ENCODE measurements at places on chromosomes 1 and 21.

DNA sequence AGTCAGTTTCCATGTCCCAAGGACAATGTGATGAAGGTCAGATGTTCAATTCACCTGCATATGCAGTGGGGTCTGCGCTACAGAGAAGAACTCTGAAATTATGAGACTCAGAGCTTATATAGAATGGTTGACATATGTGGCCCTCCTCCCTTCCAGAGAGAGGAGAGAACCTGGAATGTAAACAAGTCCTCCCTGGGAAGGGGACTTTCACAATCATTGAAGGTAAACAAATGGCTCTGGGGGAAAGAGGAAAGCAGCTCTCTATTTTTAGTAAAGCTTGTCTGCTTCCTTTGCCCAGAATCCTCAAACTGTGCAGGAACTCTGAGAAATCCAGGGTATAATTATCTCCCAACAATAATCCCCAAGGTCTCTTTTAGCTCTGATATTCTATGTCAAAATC, 9.8 kb downstream of the OVGP1 start:
- DNase-seq: no peak

DNA sequence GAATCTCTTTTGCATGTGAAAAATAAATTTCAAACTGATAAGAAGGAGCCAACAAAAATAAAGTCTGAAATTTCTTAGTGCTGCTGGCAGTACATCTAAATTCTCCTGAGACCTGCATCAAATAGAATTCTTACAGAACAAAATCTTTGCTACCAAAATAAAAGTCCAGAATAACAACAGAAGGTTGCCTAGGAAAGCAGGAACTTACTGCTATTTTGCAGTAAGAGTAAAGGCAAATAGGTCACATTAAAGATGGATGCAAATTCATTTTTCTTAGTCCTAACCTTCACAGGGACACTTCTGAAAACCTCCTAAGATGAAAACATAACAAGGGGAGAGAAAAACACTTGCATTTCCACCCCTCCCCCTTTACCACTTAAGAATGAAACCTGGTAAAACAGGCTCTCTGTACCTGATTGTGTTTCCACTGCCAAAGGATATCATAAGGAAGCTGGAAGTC, 59.0 kb downstream of the RUSC1 start:
- DNase-seq: peak; percentile 94

DNA sequence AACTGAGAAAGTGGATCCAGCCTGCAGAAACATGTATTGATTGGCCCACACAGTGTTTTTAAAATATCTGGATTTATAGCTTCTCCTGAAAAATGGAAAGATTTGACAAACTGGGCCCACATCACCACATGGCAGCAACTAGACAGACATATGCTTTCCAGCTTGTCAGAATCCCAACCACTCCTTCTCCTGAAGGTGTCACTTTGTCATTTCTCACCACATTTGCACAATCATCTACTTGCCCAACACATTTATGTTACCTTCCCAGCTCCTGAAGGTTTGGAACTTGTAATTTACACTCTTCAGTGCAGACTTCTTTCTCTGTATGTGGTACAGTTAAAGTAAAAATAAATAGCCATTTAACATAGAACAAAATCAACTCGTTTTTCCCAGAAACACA, 126.1 kb upstream of the KIAA1614 start:
- no peak for DNase-seq

DNA sequence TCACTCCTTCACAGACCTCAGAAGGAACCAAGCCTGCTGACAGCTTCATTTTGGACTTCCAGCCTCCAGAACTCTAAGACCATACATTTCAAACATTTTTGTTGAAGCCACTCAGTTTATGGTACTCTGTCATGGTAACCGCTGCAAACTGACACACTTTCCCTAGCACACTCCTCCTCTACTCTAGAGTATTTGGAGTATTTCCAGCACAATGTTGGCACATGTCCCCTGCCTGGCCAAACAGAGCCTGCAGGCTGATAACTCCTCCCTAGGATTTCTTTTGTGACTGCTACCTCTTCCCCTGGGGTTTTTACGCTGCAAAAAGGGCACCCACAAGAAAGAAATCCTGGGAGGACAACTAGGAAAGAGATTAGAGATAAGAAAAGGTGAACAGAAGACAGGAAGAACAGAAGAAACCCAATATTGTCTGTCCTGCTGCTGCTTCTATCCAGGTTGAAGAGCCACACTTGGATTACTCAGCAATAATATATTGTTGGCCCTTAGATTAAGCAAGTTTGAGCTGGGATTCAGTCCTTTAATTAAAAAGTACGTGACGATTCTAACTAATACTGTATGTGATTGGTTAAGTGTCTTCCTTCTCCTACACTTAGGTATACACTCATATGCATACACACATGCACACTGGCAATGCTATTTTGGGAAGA, 844.1 kb downstream of the LTN1 start:
- DNase-seq: peak; percentile 72

DNA sequence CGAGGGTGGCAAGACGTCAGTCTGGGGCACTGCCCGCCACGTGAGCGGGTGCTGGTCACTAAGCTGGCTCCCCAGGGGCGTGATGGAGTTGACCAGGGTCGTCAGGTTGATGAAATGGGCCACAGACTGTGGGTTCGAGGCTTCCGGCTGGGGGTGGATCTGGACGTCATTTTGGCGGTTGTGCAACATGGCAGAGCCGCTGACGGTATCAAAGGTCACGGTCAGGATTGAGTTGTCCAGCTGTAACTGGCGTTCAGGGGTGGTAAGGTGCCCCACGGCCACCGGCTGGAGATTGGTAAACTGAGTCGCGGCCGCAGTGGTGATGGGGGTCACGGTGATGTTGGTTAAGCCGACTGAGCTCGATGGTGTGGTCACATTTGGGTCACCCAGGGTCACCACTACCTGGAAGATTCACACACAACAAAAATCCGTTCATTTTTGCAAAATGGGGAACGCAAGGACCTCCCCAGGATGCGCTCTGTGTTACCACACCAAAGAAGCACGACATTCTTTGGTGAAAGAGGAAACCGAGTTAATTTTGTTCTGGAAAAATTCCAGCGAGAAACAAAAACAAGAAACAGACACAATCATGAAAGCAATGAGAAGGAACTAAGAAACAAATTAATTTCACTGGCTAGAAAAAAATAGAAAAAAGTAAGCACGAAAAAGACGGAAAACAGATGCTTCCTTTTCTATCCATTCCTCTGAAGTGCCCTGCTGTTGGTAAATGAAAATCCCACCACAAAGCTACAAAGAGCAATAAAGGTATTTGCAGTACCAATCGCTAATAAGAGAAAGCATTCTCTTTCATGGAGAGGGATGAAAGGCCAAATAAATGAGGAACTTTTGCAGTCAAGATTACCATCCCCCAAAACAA, 34.7 kb upstream of the RIPK4 start:
- no peak for DNase-seq

GRCh38 chr21:41583274-41583790, 75.4 kb upstream of the TMPRSS2 start:
- no peak for DNase-seq

GRCh38 chr21:24681456-24681855, 925.8 kb downstream of the MRPL39 start:
- DNase-seq: no peak

DNA sequence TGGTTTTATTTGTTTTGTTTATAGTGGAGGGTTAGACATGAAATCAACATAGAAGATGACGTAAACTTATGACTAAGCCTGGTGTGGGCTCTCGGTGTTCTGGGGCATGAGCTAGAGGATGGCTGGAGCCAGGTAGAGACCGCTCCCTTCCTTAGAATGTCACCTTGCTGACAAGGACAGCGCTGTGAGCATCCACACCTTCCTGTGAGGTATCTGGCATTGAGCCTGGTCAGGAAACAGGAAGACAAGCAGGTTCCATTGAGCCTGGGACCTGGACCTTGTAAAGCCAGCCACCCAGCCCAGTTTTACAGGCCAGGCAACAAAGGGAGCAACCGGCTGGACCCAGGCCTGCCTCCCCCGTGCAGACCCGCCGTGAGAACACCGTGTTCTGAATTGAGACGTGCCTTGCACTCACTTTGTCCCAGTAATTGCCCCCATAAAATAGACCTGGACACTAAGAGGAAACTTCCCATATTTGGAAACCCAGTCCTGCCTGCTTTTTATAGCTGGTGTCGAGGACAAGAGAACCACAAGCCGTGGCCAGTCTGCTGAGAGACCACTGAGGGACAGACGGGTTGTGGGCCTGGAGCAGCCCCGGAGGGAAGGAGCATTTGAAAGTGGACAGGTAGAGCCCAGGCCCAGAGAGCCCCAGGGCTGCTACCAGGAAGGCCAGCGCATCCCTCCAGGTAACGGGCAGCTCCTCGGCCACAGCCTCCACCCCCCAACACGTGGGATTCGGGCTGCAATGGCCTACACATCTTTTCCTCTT, 78.0 kb downstream of the PDE9A start:
- DNase-seq: no peak

DNA sequence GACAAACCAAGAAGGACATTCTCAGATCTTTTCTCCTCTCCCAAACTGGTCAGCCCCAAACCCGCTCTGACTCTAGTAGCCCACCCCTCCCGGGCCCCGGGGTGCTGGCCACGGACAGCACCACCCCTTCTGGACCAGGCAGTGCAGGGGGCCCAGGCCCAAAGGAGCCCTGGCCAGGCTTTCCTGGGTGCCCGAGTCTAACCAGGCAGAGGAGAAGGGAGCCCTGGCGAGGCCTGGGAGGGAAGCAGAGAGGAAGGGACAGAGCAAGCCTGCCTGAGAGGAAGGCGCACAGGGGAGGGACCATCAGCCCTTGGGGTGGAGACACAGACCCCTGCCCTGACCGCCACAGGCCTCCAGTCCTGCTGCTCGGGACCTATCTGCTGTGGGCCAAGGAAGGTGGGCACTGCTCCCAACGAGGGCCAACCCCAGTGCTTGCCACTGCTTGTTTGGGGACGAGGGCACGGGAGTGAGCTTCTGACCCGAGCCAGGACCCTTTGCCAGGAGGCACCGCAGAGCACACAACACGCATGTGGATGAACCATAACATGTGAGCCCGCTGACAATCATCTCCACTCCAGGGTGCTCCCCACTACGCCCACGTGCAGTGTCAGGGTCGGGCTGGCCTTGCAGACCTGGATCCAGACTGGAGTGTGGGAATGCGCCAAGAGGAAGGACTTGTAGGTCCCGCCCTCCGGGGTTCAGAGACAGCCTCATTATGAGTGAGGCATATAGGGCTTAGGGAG, 57.6 kb downstream of the KCNAB2 start:
- DNase-seq: no peak

GRCh38 chr1:75438355-75438754, 172.6 kb downstream of the SLC44A5 start:
- no peak for DNase-seq

- no peak for DNase-seq
These were observed 67.8 kb upstream of the KLHDC7A start for GRCh38 chr1:18412882-18413353.

DNA sequence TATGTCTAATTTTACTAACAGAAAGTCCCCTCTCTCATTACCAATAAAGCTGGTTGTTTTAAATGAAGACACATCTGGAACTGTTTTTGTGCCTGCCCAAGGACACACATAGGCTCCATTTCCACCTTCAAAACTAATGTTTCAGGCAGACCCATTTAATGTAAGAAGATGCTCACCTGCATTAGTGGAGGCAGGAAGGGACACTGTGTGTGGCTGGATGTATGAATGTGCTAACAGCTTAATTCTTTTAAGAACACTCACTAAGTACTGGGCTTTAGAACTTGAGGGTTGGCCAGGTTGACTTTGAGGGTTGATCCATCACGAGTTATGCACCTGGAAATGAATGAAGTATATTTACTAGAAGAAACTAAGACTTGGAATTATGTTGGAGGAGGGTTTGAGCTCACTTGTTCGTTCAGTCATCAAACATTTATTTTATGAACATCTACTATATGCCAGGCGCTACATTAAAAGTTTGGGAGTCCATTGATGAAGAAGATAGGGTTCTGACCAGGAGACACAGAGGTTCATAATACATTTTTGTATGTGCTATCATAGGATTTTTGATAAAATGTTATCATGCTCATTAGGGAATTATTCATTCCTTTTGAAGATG, 5.4 kb downstream of the JUN start:
- no peak for DNase-seq

- no peak for DNase-seq
These were observed 54.9 kb upstream of the WLS start for GRCh38 chr1:68287241-68287640.

GRCh38 chr1:197910120-197910991, 6.8 kb upstream of the LHX9 start:
- no peak for DNase-seq

DNA sequence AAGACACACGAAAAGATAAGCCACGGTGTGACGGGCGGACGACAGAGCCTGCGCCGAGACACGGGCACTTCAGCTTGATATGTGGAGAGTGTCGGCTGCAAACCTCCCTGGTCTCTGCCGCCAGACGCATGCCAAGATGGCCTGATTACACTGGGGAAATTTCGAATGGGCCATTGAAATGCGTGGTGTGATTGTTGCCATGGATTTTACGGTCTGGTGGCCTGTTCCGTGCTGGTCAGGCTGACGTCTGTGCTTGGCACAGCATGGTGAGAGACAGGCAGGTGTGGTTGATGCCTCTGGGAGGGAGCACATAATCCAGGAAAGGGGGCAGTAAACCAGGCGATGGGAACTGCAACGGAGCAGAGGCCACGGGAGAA, 105.6 kb upstream of the TMPRSS2 start:
- no peak for DNase-seq

DNA sequence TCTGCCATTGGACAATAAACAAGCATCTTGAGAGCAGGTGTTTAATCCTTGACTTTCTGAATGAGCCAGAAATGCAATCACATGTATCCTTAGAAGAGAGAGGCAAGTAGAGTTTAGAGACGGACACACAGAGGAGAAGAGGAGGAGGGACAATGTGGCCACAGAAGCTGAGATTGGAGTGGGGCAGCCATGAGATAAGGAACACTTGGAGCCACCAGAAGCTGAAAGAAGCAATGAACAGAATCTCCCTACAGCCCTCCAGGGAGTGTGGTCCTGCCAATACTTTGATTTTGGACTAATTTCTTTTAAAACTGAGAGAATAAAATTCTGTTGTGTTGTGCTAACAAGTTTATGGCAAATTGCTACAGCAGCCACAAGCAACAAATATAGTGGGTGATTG, 141.0 kb downstream of the ATP6V1G3 start:
- no peak for DNase-seq

- peak; percentile 80 for DNase-seq
These were observed 105.6 kb upstream of the GCLM start for GRCh38 chr1:94014635-94015488.

DNA sequence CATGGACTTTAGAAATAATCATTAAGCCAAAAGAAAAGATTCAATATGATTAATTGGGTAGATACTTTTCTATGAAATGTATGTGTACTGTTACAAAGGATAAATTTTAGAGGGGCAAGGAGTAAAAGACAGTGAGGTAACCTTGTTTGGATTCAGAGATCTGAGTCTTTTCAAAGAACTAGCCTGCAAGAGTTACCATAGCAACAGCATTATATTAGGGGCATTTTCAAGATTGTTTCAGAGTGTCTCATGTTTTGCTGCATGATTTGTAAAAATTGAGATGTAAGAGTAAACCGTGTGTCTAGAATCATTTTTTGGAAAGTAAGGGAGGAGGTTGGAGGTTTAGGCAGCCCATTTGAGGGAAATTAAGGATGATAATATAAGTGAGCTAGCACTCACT, 70.6 kb upstream of the KIAA1614 start:
- DNase-seq: peak; percentile 62
